ENCODE measurements at places on chromosomes 16 and 17.

DNA sequence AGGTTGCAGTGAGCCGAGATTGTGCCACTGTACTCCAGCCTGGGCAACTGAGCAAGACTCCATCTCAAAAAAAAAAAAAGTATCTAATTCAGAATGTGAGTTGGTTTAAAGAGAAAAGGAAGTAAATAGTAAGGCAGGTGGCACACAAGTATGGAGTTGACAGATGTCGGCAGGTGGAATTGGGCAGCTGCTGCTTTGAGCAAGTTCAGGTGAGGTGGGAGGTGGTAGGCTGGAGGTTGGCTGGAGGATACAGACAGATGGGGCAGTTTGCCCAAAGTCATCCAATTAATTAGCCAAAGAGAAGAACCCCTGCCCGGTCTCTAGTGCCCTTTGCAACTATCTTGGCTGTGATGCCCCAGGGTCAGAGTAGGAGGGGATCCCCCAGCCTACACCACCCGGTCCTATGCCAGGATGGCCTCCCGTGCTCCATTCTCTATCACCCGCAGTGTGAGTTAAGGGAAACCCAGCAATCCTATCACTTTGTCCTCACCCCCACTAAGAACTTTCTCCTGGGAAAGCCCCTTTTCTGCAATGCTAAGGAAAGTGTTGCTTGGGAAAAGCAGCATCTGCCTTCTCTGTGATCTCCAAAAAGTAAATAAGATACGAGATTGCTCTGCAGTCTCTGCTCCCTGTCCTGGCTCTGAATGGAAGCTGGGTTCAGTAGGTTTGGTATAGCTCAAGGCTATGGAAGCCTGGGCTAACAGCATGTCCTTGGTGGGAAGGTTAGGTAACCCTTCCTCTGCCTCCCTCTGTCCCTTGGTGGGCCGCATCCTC, 32.2 kb downstream of the SLC12A3 start:
- DNase-seq: no peak
- H3K4me1 ChIP-seq: peaks cover 7% of the 10 kb centered on the region
- no peak overlapping the region for H3K27ac ChIP-seq
- no peaks in the 10 kb centered on the region for H3K36me3 ChIP-seq

DNA sequence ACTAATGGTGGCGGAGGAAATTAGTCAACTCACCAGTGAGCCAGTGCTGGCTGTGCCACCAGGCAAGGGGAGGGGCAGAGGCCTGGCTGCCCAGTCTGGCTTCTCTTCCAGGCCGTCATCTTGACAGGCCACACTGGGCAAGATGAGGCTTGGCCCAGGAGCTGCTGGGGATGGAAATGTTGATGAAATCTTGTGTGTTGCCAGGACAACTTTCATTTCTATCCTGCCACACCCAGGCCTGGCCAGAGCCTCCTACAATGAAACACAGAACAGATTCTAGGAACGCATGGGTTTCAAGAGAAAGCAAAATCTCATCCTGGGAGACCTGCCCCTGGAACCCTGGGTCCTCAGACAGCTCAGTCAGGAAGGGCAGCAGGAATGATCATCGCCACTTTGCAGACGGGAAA, 9.3 kb downstream of the HEXIM2 start:
- H3K27me3 ChIP-seq: no peaks in the 10 kb centered on the region
- H3K4me1 ChIP-seq: peaks cover 14% of the 10 kb centered on the region
- no peaks in the 10 kb centered on the region for H3K36me3 ChIP-seq
- DNase-seq: no peak
- no peak overlapping the region for H3K4me3 ChIP-seq

GRCh38 chr16:35599429-35600160, 2140.2 kb downstream of the TP53TG3F start:
- no peak overlapping the region for H3K4me3 ChIP-seq
- H3K27me3 ChIP-seq: no peaks in the 10 kb centered on the region
- no peaks in the 10 kb centered on the region for H3K4me1 ChIP-seq

- peak overlapping the region; percentile 88 for H3K27ac ChIP-seq
- no peak for DNase-seq
- peaks cover 31% of the 10 kb centered on the region for H3K36me3 ChIP-seq
- peak overlapping the region; percentile 37 for H3K4me3 ChIP-seq
- no peaks in the 10 kb centered on the region for H3K27me3 ChIP-seq
- peaks cover 42% of the 10 kb centered on the region for H3K4me1 ChIP-seq
Measured at GRCh38 chr17:78819402-78819801, 21.2 kb downstream of the USP36 start.

- H3K4me1 ChIP-seq: peaks cover 15% of the 10 kb centered on the region
- H3K27ac ChIP-seq: peak overlapping the region; percentile 15
- DNase-seq: no peak
Measured at GRCh38 chr16:58019866-58020538, 5.6 kb upstream of the MMP15 start.

- H3K4me1 ChIP-seq: peaks cover 1% of the 10 kb centered on the region
- H3K4me3 ChIP-seq: no peak overlapping the region
- no peak for DNase-seq
- no peaks in the 10 kb centered on the region for H3K36me3 ChIP-seq
- no peaks in the 10 kb centered on the region for H3K27me3 ChIP-seq
Measured at GRCh38 chr16:75092777-75093176, 23.8 kb downstream of the LDHD start.

DNA sequence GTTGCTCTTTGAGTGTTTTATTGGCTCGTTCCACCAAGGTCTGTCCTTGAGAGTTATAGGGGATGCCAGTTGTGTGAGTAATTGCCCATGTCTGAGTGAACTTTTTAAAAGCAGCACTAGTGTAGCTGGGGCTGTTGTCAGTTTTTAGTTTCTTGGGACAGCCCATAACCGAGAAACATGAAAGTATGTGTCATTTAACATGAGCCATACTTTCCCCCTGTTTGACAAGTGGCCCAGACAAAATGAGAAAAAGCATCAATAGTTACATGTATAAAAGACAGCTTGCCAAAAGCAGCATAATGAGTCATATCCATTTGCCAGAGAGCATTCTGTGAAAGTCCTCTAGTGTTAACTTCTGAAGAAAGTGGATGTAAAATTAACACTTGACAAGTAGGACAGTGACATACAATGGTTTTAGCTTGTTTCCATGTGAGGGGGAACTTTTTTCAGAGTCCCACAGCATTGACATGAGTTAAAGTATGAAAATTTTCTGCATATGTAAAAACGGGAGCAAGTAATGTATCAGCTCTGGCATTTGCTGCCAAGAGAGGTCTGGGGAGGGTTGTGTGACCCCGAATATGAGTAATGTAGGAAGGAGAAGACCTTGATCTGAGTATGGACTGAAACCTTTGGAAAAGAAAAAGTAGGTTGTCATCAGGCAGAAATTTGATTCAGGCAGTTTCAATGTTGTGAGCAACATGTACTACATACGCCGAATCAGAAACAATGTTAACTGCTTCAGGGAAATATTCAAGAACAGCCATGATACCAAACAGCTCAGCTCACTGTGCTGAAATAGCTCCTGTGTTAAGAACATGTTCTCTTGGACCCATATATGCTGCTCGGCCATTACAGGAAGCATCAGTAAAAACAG, 56.8 kb upstream of the ARL4D start:
- H3K4me3 ChIP-seq: no peak overlapping the region
- no peaks in the 10 kb centered on the region for H3K27me3 ChIP-seq
- no peaks in the 10 kb centered on the region for H3K4me1 ChIP-seq
- no peak overlapping the region for H3K27ac ChIP-seq
- H3K36me3 ChIP-seq: no peaks in the 10 kb centered on the region

- H3K4me3 ChIP-seq: no peak overlapping the region
- no peak for DNase-seq
- no peaks in the 10 kb centered on the region for H3K36me3 ChIP-seq
- H3K27me3 ChIP-seq: no peaks in the 10 kb centered on the region
- peak overlapping the region; percentile 83 for H3K27ac ChIP-seq
Measured at GRCh38 chr17:28745786-28746411, 2.1 kb downstream of the TRAF4 start.

DNA sequence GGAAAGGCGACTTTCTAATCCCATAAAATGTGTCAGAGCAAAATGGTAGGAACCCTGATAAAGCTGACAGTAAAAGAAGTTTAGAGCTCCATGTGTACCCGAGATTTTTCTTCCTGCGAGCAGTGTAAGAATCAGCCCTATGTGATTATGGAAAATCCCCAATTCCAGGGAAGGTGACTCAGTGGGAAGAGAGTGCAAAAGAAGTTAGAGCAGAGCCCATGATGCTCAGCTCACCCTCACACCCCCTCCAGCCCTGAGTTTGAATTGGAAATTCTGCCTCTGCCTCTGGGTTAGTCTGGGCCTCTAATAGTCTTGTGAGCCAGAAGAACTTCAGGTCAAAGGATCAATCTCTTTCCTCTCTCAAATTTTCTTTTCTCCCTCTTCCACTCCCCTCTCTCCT, 12.5 kb downstream of the C17orf78 start:
- no peaks in the 10 kb centered on the region for H3K4me1 ChIP-seq
- H3K27ac ChIP-seq: no peak overlapping the region
- no peaks in the 10 kb centered on the region for H3K27me3 ChIP-seq

DNA sequence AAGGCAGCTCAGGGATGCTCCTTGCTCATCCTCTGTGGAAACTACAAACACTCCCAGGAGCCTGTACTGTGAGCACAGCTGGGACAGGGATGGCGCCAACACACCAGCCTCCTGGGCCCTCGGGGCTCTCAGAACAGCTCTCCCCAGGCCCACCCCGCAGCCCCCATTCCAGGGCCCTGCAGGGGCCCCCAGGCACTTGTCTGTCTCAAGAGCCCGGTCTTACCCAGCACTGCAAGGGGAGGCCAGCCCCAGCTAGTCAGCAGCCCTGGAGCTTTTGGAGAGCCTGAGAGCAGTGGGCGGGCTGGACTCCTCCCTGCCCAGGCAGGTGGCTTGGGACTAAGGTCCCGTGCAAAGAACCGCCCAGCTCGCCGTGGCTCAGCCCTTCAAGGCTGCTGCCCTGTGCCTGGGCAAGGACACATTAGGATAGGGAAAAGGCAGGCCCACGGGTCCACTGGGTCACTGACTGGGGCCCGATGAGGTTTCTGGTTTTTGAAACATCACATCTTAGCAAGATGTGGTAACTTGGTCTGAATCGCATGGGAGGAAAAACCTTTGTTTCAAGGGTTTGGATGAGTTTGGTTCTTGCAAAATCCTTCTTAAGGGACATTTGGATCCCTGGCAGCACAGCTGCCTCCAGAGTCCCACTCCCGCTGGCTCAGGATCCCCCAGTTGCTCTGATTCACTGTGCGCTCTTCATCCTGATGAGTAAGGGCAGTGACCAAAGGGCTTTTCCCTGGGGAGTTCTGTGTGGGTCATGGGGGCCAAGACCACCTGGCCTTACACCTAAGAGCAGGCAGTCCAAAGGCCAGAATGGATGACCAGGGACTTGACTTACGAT, 2.8 kb downstream of the DNASE1L2 start:
- H3K4me1 ChIP-seq: no peaks in the 10 kb centered on the region
- no peak for DNase-seq
- no peaks in the 10 kb centered on the region for H3K36me3 ChIP-seq
- no peak overlapping the region for H3K27ac ChIP-seq

GRCh38 chr16:83674931-83675535, 132.7 kb upstream of the HSBP1 start:
- DNase-seq: no peak
- no peaks in the 10 kb centered on the region for H3K27me3 ChIP-seq
- no peaks in the 10 kb centered on the region for H3K36me3 ChIP-seq
- no peak overlapping the region for H3K4me3 ChIP-seq

DNA sequence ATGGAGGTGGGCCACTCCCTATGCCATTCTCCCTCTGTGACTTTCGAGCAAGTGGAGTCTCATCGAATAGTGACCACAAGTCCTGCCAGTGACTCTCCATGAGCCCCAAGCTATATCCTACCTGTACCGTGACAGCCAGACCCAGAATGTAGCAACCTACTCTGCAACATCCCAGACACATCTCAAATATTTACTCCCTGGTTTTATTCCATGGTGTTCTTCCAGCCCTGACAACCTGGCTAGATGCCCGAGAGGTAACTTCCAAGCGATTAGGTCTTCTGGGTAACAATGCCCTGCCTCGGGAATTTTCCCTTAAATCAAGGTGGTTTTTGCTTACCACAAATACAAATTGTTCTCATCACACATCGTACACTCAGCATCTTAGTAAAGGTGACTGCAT, 211.7 kb downstream of the ZFHX3 start:
- no peaks in the 10 kb centered on the region for H3K27me3 ChIP-seq
- H3K4me1 ChIP-seq: no peaks in the 10 kb centered on the region
- DNase-seq: no peak
- no peaks in the 10 kb centered on the region for H3K36me3 ChIP-seq
- H3K27ac ChIP-seq: no peak overlapping the region

DNA sequence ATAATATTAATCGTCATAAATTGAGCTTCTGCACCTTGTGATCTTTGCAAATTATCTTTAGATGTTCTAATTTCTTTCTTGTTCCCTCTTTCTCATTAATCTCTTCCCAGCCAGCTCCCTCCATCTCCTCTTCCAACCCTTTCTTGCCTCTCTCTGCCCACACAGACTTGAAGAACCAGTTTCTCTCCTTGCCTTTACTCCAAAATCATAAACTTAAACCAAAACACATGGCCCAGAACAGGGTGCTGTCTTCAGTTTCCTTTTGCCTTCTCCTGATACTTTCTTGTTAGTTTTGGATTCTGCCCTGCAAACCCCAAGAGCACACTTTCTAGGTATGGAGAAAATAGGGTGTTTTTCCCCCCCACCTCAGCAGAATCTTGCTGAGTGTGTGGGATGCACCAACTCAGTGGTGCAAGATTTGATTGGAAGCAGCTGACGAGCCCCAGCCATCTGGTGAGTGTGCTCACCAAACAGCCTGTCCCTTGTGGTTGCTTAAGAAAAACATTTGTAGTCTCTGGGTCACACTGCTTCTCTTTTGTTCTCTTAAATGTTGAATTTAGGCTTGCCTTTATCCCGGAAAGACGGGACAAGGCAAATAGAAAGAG, 175.8 kb upstream of the MAF start:
- no peaks in the 10 kb centered on the region for H3K4me1 ChIP-seq
- H3K27me3 ChIP-seq: no peaks in the 10 kb centered on the region

- no peak overlapping the region for H3K4me3 ChIP-seq
Measured at GRCh38 chr17:63568563-63568962, 18.3 kb downstream of the DCAF7 start.

DNA sequence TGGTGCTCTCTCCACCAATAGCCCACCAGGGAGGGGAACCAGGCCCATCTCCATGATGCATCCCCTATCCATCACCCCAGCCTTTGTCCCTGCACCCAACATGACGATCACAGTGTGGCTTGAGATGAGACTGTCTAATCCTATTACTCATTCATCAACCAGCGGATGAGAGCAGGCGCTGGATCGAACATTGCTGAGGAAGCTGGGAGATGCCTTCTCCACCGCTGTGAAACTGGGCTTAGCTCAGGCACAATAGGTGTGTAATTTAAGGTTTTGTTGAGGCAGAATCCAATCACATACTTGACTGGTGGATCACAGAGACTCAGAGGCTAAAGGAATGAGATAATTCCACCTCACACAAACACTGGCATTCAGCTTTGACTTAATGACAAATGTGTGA, 64.6 kb upstream of the IRX3 start:
- H3K27me3 ChIP-seq: no peaks in the 10 kb centered on the region
- H3K27ac ChIP-seq: no peak overlapping the region
- no peaks in the 10 kb centered on the region for H3K4me1 ChIP-seq
- no peak for DNase-seq
- no peaks in the 10 kb centered on the region for H3K36me3 ChIP-seq

- no peak for DNase-seq
- H3K4me1 ChIP-seq: no peaks in the 10 kb centered on the region
- H3K27ac ChIP-seq: no peak overlapping the region
- no peaks in the 10 kb centered on the region for H3K27me3 ChIP-seq
- no peak overlapping the region for H3K4me3 ChIP-seq
Measured at GRCh38 chr16:65394281-65394680, 272.4 kb upstream of the CDH11 start.

- H3K4me3 ChIP-seq: no peak overlapping the region
- no peaks in the 10 kb centered on the region for H3K27me3 ChIP-seq
- no peak overlapping the region for H3K27ac ChIP-seq
- no peak for DNase-seq
Measured at GRCh38 chr17:34255381-34255732, 272 bp downstream of the CCL2 start.

Data from naive thymus-derived CD4-positive, alpha-beta T cell (primary cell).